ENCODE measurements at places on chromosomes 1 and 21.

DNA sequence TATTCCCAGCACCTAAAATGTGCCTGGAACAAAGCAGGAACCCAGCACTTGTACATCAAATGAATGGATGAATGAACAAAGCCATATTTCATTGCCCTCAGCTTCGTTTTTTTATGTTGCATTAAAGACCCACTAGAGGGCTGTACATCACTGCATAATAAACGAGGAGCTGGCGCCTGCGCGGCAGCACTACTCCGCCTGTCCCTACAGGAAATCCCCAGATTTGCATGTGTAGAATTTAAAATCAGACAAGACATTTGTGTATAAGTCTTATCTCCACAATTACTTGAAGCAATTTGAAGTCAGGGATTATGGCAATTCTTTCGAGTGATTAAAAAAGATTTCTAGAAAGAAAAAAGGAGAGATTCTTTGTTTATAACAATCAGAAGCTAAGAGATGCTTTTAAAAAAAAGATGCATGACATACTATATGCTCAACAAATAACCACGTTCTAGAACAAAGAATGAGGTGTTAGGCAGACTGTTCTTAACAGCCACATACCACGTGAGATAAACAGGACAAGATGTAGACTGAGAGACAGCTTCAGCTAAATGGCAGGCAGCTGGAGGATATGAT is 5.4 kb upstream of the NEK2 start:
- DNase-seq, result peak; percentile 92

DNA sequence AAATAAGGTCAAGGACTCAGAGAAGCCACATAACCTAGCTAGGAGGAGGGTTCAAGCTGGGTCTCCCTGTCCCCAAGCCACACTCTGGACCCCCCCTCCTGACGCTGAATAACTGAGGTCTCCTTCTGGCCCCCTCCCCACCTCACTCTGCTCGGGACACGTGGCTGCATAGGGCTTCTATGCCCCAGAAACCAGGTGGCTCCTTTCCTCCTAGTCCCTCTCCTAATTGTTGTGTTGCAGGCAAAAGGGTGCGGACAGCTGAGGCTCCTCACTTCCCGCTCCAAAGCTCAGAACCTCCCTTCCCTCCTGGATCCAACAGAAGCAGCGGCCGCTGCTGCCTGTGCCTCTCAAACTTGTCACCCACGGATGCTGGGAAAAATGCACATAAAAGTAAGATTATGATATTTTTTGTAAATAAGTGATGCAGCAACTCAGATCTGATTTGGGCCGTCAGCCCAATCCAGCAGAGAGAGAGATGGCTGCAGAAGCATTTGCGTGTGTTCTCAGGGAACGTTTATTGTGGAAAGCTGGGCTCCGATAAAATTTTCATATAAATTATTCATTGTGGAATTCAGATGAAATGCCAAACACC is 40.8 kb upstream of the C1orf174 start:
- DNase-seq, result no peak

GRCh38 chr1:56526571-56527174 is 52.7 kb downstream of the PLPP3 start:
- DNase-seq, result peak; percentile 74

- DNase-seq, result no peak
These were observed 3.5 kb upstream of the DMRTA2 start for GRCh38 chr1:50426702-50427085.

- DNase-seq, result no peak
These were observed 203.9 kb downstream of the ZNF326 start for GRCh38 chr1:90198616-90199332.

DNA sequence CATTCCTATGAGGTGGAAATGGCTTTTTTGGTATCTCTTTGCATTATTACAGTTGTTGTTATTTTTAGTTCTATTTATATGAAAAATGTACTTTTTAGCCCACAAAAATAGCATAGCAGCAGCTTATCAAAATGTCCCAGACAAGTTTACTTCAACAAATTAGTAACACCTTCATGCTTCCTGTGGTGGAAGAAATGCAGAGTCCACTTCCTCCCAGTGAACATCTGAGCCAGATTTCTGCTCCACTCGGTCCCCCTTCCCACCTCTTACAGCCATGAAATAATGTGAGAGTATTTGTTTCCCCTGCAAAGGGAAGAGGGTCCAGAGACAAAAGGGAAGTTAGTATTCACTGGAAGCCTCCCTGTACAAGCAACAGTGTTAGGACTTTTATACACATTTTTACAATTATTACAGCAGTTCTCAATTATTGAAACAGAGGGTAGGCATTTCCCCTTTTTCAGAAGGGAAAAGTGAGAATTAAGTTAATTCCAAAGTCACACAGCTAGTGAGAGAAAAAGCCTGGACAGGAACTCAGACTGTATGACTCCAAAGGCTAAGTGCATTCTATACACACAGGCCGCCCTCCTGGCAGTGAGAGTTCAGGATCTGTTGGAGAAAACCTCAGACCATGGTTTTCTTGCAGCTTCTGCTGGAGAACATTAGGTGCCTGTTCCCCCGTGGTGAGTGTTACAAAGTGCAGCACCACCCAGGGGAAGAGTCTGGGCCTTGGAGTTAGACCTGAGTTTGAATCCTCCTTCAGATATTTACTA is 126.5 kb downstream of the PBX1 start:
- DNase-seq, result no peak

GRCh38 chr1:89938171-89939055 is 56.5 kb upstream of the ZNF326 start:
- DNase-seq, result peak; percentile 63

- DNase-seq, result no peak
These were observed 8.1 kb upstream of the NCF2 start for GRCh38 chr1:183598386-183598785.

GRCh38 chr1:30337324-30337620 is 386.1 kb downstream of the MATN1 start:
- DNase-seq, result no peak

GRCh38 chr1:193539731-193540459 is 353.5 kb upstream of the B3GALT2 start:
- DNase-seq, result no peak

GRCh38 chr21:32794644-32795079 is 23.1 kb upstream of the PAXBP1 start:
- DNase-seq, result peak; percentile 49

- DNase-seq, result peak; percentile 29
These were observed 115.0 kb downstream of the SYF2 start for GRCh38 chr1:25117233-25117823.

GRCh38 chr1:22628698-22629444 is 7.6 kb upstream of the C1QA start:
- no peak for DNase-seq

Measured in kidney tubule cell (primary cell).